ENCODE measurements at places on chromosomes 1 and 21.

DNA sequence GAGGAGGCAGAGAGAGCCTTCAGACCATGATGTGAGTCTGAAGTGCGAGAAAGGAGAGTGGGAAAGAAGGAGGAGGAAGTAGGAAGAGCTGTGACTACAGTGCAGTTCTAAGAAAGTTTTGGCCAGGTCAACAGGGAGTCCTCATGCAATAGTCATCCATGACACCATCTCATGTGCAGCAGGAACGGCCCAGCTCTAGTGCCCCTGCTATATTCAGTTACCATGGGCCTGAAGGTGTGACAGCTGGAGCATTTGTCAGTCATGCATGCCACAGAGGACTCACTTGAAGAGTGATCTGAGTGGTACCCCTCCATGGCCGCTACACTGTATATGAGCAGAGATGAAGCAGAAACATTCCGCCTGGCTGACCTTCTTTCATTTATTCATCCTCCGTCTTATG, 77.9 kb downstream of the OMA1 start:
- no peak for DNase-seq

- DNase-seq = peak; percentile 29
Measured at GRCh38 chr21:45455674-45456583, 51.0 kb downstream of the COL18A1 start.

- peak; percentile 3 for DNase-seq
Measured at GRCh38 chr1:20610970-20611369, 22.1 kb downstream of the CDA start.

- peak; percentile 54 for DNase-seq
Measured at GRCh38 chr1:234619794-234620247, 9.8 kb upstream of the IRF2BP2 start.

GRCh38 chr21:38504066-38504465, 5.8 kb upstream of the ERG start:
- DNase-seq = no peak

GRCh38 chr1:193539731-193540459, 353.5 kb upstream of the B3GALT2 start:
- no peak for DNase-seq

DNA sequence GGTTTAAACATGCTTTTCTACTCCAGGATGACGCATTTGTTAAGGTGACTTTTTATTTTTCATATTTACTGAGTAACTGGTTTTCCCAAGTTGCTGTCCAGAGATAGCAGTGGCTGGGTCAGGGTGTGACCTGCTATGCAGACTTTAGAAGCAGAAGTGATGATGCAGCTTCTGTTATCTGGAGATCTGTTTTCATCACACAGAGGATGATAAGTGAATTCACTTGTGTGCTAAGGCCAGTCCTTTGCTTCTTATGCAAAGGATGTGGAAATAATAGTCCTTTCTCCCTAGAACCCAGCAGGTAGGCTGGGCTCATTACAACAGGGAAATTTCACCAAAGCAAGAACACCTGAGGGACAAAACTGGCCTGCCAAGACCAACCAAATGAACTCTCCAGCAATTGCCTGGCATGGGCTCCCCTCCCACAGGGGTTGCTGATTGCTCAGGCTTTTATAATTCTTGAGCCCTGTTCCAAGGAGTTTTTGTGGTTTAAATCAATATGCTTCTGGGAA, 97.8 kb upstream of the LPGAT1 start:
- peak; percentile 57 for DNase-seq

GRCh38 chr1:59028048-59028447, 244.2 kb upstream of the JUN start:
- DNase-seq = no peak

DNA sequence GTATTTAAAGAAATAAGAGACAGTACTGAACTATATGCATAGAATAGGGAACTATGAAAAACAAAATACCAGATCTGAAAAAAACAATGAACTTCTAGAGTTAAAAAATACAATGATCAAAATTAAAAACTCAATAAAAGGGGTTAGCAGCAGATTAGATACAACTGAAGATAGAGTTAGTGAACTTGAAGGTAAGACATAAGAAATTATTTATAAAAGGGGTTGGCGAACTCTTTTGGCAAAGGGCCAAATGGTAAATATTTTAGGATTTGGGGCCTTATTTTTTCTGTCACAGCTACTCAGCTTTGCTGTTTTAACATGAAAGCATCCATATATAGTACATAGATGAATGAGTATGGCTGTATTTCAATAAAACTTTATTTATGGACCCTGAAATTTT, 111.4 kb downstream of the ST3GAL3 start:
- no peak for DNase-seq
